Epithelial cell of umbilical artery (primary cell): ENCODE measurements at places on chromosomes 1 and 21. TPM values are rescaled to one million over a fixed set of nuclear protein-coding genes. Genes with fewer than 3 reads are reported as not detected.

LCE2D gene
- not detected in 2 replicates for total RNA-seq

OXCT2 gene
- total RNA-seq: 1.8 and 2.3 TPM in 2 replicates

FAAH gene
- total RNA-seq: 0.32 and 2.1 TPM in 2 replicates

F5 gene
- not detected in 2 replicates for total RNA-seq

FBXO2 gene
- 0.32 and 0.91 TPM in 2 replicates for total RNA-seq

SDCCAG8 gene
- total RNA-seq: 35.9 and 50.3 TPM in 2 replicates

FAM151A gene
- not detected in 2 replicates for total RNA-seq

TDRD5 gene
- total RNA-seq: not detected in 2 replicates

H3-3A gene
- total RNA-seq: 189 and 217 TPM in 2 replicates

OR2M3 gene
- total RNA-seq: not detected in 2 replicates

MX1 gene
- total RNA-seq: 52.6 and 1,096 TPM in 2 replicates

MCOLN3 gene
- not detected in 2 replicates for total RNA-seq

OR10Z1 gene
- total RNA-seq: not detected in 2 replicates

TMCO2 gene
- not detected in 2 replicates for total RNA-seq

MAP3K21 gene
- 0.65 and 1.2 TPM in 2 replicates for total RNA-seq

CCDC181 gene
- 0.91 and 1.3 TPM in 2 replicates for total RNA-seq

NCAM2 gene
- total RNA-seq: 0.97 and 1.4 TPM in 2 replicates

NBPF8 gene
- 7.1 and 8.2 TPM in 2 replicates for total RNA-seq

ANGPTL3 gene
- not detected in 2 replicates for total RNA-seq

SERINC2 gene
- 1.2 and 2.9 TPM in 2 replicates for total RNA-seq
